ENCODE measurements at places on chromosomes 11 and 22.

DNA sequence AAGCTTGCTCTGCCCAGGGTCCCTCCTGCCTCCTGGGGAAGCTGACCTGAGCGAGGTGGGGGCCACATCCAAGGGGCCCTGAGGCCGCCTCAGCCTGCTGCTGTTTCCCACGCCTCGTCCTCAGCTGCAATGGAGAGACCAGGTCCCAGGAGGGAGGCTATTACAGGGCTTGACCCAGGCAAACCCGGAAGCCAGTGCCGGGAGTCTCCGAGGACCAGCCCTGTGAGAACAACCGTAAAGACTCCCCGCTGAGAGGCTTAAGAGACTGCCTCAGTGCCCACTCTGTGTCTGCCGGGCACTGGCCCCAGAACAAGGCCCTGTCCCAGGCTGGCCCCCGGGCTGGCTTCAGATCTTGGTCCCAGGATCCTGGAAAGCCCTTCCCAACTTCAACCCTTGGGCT, 124.3 kb upstream of the FGF3 start:
- no peak for DNase-seq

DNA sequence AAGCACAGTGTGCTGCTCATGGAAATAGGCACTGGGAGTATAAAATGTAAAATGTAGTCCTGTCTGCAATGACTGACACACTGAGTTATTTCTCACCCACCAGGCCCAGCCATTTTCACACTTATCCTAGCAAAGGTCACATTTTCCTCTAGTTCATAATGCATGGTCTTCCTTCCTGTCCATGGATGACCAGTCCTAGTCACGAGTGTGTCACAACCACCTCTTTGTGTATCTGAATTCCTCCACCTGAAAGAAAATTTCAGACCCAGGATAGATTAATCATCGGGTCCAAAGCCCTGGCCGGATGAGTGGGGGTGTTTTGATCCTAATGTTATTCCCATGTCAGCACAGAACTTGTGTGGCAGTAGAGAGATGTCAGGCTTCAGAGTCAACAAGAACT, at the start of gene MRGPRX4:
TSS of gene MRGPRX4 (plus strand) at position 172 of the 400 bp plus-strand sequence. CDS start 420 bp downstream, outside the sequence.
- no peak for DNase-seq

DNA sequence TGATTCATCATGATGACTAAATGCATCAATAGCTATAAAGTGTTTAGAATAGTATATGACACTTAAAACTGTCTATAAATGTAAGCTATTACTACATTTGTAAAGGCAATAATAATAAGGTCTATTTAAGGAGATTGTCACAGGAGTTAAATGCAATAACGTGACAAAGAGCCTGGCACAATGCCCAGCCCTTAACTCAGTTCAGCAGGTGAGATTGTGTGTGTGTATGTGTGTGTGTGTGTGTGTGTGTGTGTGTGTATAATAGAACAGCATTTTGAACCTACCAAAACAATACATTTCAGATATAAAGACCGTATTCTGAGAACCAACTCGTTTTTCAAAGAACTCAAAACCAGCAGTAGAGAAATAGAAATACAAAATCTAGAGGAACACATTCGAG, 177.5 kb downstream of the MYO18B start:
- DNase-seq, result no peak

DNA sequence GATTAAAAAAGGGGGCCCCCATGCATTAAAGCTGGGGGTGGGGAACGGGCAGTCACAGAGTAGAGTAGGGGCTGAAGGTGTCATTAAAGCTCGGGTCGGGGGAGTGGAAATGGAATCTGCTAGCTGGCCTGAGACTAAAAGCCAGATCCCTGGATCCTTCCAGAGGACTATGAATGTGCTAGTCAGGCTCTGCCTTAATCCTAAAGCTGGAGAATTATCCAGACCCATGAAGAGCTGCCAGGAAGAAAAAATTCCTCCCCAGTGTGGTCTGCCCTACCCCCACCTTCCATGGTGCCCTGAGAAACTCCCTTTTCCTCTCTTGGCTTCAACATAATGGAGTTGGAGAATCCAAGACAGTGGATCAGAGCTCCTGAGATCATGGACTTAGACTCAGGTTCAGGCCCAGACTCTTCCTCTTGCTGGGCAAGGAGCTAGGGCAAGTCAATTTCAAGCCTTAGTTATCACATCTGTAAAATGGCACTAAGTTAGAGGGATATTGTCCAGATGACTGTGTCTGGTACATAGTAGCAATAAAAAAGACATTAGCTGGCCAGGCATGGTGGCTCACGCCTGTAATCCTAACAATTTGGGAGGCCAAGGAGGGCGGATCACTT, 24.0 kb upstream of the SMTN start:
- DNase-seq, result no peak

- DNase-seq, result no peak
These were observed 53.5 kb downstream of the TEAD1 start for GRCh38 chr11:12727563-12728211.

DNA sequence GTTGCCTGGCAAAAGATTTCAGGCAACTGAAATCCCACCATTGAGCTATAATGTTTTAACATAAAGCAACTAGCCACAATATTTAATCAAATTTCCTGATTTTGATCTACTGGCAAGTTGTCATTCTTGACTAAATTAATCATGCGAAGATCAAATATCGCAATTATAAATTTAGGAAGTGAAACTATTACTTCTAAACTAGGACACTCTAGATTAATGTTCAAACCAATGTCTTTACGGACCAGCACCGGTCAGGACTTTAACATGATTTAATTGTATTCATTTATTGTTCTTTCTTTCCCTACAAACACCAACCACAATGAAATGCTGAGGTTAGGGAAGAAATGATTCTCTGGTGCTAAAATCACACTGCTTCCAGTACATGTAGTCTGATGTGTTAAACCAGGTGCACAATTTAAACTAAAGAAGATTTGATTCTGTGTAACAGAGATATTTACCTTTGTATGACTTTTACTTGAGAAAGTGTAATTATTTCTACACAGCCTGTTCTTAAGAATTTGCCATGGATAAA, 14.9 kb downstream of the GAS2 start:
- no peak for DNase-seq

- DNase-seq, result no peak
These were observed 139.9 kb upstream of the PLET1 start for GRCh38 chr11:112400476-112401014.

GRCh38 chr11:76181371-76181770, 24.9 kb downstream of the WNT11 start:
- no peak for DNase-seq

- no peak for DNase-seq
These were observed 7.5 kb downstream of the HMBS start for GRCh38 chr11:119091966-119092879.

DNA sequence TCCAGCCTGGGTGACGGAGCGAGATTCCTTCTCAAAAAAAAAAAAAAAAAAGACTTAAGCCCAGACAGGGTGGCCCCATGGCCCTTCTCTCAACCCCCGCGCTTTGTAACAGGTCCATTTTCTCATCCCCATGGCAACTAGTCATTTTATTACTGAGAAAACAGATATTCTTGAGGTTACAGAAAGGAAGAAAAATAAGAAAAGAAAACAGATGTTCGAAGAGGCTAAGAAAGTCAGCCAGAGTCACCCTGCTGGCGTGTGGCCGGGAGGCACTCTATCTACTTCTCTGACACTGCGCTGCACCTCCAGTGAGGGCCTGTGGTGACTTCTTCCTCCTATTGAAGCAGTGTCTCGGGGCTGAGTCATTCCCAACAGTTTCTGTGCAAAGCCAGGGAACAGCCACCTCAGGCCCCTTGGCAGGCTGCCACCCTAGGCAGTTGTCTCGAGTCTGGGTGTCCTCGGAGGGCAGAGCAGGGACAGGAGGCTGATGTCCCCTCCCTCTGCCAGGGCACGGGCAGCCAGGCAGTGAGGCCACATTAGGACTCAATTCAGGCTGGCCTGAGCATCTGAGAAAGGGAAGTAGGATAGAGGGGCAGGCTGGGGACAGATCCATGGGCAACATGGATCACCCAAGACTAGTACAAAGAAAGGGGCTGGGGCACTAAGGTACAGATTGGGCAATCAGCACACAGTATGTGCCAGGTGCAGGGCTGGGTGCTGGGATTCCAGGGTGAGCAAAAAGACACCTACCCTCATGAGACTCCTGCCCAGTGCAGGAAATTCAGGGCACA, 16.4 kb upstream of the SYVN1 start:
- DNase-seq, result no peak

GRCh38 chr11:69299023-69299461, 5.1 kb downstream of the MYEOV start:
- no peak for DNase-seq

DNA sequence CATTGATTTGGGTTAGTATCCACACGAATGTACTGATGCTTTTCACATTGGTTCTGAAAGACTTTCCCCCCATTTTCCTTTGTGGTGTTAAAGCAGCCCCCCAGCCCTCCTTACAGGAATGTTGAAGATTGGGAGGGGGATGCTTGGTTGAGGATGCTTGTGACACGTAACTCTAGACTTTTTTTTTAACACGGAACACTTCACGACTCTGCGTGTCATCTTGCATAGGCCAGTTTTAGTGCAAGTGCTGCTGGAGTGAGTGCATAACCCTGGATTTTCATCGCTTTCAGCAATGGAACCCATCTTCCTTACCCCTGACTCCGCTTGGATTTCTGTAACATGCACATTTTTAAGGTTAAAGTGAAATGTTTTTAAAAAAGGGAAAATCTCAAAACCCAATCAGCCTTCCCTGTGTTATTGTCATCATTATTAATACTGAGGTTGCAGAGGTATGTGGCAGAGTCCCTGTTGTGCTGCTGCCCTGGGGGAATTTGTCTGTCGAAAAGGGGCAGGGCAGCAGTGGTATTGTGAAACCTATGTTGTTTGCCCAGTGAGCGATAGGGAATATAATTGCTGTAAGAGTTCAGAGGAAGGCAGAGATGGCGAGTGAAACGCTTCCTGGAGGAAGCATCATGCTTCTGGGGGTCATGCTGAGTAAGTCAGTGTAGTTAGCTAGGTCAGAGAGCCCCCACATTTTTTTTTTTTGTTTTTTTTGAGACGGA, 12.1 kb downstream of the CECR2 start:
- DNase-seq, result no peak

DNA sequence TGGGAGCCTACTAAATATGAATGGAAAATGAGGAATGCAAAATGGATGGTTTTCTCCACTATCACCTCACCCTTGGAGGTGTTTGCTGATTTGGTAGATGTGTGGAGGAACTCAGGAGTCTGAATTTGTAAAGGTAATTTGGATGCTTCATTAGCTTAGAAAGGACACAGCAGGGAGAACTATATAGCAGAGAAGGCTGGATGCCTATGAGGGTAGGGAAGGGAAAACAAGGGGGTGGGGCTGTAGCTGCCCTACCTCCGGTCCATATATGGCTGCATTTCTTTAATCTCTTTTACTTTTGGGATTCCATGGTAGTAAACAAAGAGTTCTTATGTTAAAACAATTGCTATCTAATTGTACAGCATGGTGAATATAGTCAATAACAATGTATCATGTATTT, 4.8 kb upstream of the EHF start:
- DNase-seq, result no peak

- no peak for DNase-seq
These were observed 40.3 kb downstream of the OSBPL5 start for GRCh38 chr11:3124821-3125220.

GRCh38 chr11:17581036-17581731, 34.1 kb downstream of the OTOG start:
- DNase-seq, result no peak

DNA sequence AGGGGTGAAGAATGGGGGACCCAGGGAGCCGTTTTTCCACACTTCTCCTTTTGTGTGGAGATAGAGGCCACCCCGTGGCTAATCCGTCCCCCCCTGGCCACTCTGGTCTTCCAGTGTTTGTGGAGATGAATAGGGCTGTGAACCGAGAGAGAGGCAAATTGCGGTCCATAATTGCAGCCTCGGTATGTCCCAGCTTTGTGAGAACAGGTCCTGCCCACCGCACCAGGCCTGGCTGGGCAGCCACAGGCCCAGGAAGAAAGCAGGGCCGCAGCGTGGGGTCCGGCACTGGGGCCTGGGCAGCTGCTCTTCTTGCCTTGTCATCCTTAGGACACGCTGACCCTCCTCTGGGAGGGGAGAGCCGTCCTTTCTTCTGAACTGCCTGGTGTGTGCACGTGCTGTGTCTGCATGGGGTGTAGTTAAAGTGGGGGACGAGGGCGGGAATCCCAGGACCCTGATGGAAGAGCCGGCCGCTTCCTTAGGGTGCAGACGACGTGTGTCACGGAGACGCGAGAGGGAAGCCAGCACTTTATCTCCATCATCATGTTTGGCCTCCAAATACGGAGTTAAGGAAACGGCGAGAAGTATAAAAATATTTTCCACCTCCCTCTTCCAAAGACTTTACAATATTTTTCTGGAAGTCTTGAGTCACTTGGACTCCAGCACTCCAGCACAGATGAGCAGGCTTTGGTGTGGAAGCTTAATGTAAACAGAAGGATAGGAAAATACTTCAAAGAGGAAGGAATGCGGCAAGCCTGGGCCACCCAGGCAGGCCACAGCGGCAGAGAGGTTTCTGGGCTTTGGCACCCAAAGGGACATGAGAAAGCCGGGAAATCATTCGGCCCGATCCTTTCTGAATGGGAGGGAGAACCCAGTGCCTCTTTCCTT, 1248.4 kb downstream of the BRD1 start:
- no peak for DNase-seq

- DNase-seq, result no peak
These were observed 20.6 kb downstream of the TRPC6 start for GRCh38 chr11:101563166-101563565.

GRCh38 chr22:19103880-19104821, 18.1 kb downstream of the DGCR2 start:
- DNase-seq, result no peak

GRCh38 chr11:75589933-75590332, 27.9 kb downstream of the SERPINH1 start:
- no peak for DNase-seq

GRCh38 chr11:68142028-68142412, 20.8 kb upstream of the CHKA start:
- DNase-seq, result no peak

DNA sequence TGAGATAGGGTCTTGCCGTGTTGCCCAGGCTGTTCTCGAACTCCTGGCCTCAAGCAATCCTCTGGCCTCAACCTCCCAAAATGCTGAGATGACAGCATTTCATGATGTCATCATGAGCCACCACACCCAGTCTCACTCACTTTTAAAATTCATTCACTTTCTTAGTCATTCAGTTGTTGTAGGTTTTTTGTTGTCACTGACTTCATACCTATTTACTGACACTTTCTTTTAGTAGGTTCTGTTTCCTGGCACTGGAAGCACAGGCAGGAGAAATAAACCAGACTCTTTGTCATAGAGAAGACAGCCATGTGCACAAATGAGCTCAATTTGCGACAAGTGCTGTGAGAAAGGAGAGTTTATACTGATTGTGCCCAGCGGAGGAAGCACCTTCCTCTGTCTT, 10.5 kb downstream of the ART5 start:
- no peak for DNase-seq

- no peak for DNase-seq
These were observed 1.7 kb upstream of the USP28 start for GRCh38 chr11:113876798-113877669.

DNA sequence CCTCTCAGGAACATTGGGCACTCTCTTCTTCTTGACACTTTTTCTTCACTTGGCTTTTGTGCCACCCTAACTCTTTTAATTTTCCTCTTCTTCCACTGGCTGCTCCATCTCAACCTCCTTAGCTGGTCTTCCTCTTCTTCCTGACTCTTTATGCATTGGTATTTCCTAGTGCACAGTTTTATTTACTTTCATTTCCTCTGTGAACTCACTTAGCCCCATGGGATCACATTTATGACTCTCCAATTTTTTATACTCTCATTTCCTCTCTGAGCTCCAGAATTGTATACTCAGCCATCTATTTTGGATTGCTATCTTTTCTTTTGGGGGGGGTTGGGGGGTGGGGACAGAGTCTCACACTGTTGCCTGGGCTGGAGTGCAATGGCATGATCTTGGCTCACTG, 38.5 kb upstream of the LARGE1 start:
- no peak for DNase-seq
